Stimulated activated CD4-positive, alpha-beta T cell treated with anti-CD3 and anti-CD28 coated beads, Interleukin-2, amount 100 ng/mL, for 4 hours (primary cell): ENCODE measurements at places on chromosomes 3 and 15.
A peak's percentile ranks its signal among the peaks of the same experiment; 100 is the strongest.

GRCh38 chr3:10702961-10703740 is 112.9 kb upstream of the SLC6A11 start:
- DNase-seq = no peak

DNA sequence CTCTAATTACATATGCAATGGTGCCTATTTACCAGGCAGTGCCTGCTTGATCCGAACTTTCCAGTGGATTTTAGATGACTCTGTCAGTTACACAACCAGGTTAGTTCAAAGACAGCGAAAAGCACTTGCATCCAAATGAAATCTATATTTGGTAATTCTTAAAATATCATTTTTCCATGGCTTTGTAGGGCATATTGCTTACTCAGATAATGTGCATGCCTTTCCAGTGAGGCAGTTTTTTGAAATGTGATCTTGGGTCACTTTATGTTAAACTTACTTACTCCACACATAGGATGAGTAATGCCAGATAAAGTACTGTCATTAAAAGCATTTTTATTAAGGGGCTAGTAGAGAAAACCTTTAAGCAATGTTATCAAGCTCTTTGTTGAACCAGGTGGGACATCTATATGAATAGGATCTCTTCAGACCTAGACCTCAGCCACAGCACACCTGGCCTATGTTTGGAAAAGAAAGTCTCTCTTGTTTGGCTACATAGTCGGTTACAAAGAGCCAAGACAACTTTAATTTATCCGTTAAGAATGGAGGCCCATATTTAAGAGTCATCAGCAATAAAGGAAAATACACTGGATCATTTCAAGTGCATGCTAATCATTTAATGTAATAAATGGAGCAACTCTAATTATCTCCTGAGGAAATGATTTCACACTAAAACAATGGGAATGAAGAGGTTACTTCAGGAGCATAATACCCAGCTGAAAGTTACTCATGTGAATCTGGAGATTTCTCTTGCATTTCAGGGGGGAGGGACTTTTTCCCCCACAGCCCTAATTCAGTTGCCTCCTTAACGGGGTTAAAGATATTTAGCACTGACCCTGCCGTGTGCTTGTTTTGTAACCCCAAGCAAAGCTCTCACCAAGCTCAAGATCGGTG is 56.3 kb upstream of the TMCO5A start:
- no peak for DNase-seq

GRCh38 chr15:88880944-88881740 is 14.2 kb downstream of the HAPLN3 start:
- no peak for DNase-seq

GRCh38 chr3:13073326-13074005 is at the start of gene IQSEC1:
Gene IQSEC1 (minus strand): TSS chr3:13073429. CDS start chr3:13073014, 415 bp downstream.
- DNase-seq = peak; percentile 53

DNA sequence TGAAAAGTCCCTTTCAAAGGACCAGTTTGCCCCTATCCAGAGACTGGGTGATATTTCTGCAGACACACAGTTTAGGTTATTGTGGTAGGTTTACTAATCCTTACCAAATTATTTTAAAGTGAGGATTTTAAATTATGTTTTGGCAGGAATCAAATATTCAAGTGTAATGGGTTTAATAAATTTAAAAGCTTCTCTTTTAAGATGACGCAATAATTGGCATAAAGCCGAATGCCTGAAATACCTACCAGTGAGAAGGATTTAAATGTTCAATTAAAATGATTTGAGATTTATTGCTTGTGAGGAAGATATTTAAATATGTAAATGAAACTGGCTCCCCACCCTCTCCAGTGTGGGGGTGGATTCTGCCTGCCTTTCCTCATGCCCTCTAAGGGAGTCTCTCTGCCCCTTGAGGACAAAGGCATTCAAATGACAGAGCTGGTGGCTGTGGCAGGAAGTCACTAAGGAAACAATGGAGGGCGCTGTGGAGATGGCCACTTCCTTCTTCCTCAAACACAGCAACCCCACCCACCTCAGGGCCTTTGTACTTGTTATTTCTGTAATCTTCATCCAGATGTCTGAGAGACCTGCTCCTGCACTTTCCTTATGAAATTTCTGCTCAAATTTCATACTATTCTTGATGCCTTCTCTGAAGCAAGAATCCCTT is 131.7 kb downstream of the TNIK start:
- peak; percentile 8 for DNase-seq

DNA sequence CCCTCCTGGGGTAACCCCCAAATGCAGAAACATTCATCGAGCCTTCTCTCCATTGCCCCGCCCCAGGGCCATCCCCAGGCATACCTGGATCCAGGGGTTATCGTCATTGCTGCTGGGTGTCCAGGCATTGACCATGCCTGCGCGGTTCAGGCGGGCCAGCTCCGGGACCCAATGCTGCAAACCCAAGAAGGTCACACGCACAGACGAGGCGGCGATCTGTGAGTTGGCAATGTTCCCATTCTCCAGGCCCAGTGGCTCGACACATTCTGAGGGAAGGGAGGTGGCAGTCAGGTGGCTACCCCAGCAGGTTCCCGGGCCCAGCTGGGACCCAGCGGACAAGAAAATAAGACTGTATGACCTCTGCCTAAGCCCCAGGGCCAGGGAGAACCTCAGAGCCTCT is 6.1 kb downstream of the MFGE8 start:
- DNase-seq = no peak

GRCh38 chr15:63186065-63186464 is 3.3 kb upstream of the RAB8B start:
- no peak for DNase-seq

DNA sequence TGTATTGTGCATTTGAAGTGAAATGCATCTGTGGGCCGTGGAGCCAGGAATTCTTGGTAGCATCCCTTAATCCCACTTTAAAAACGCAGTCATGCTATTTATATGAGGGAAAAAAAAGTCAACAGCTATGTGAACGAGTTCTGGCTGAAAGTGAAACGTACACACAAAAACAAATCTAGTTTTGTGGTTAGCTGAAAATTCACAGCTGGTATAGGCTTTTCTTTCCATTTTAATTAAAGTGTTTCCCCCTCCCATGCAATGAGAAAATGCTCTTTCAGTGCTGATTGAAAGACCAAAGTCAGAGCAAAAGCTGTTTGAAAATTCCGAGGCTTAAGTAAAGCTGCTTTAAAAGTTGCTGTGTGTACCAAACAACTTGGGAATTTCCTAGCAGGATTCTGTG is 297.4 kb downstream of the PLCL2 start:
- no peak for DNase-seq

GRCh38 chr3:127131424-127132170 is 61.3 kb upstream of the PRR23E start:
- no peak for DNase-seq

DNA sequence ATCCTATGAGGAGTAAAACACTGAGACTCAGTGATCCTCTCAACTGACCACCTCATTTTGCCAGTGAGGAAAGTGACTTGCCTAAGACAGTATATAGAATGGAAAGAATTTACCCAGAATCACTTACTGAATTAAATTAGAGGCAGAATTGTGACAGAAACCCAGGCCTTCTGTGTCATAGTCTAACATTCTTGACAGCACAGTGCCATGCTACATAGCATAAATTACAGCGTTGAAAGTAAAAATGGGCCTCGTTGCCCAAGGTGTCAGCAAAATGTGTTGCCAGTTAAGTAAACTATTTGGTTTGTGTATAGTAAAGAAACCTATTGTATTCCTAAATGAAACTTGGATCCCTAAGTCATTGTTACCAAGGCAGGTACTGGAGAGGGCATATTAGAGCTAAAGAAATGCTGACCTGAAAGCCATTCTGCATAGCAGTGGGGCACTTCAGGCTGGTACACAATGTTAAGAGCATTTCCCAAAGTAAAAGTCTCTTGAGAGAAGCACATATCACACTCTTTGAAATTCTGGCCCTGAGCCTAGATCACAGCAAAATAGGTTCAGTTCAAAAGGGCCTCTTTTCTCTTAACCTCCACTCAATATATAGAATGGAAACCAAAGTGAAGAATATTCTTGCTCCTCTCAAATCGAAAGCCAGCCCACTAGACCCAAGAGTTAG is 53.8 kb downstream of the HMG20A start:
- no peak for DNase-seq

DNA sequence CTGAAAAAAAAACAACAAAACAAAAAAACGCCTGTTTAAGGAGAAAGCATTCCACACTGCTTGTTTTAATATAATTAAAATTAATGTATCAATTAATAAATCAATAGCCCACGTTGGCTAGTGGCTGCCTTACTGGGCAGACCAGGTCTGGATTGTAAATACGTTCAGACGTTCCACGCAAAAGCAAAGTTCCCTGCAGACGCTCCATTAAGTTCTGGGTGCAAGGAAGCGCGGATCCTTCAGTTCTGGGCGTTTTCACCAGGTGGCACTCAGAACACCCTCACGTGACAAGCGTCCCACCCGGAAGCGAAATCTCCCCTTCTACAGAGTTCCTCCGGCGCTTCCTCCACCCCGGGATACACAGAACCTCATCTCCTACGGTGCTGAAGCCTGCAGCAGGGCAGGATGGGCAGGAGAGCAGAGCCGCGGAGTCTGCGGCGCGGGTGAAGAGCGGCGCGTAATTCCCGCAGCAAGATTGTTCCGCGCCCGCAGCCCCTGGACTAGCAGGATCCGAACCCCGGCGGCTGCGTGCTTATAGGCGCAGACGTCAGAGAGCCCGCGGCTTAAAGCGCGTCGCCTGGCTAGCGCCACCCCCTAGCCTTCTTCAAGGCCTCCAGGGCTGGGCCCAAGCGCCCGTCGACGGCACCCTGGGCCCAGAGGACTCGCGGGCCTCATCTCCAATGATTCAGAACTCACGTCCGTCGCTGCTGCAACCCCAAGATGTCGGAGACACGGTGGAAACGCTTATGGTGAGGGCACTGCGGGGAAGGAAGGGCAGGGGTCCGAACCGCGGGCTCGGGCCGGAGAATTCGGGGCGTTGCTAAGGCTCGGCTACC is at the start of gene SLC25A38:
TSS of gene SLC25A38 (plus strand) at position 326 of the 836 bp plus-strand sequence. CDS start at position 681, 355 bp downstream.
- DNase-seq = peak; percentile 69

- DNase-seq = no peak
Observed at GRCh38 chr3:125166599-125167136, 45.9 kb downstream of the SLC12A8 start.

GRCh38 chr3:86381247-86381646 is 609.7 kb downstream of the VGLL3 start:
- no peak for DNase-seq

DNA sequence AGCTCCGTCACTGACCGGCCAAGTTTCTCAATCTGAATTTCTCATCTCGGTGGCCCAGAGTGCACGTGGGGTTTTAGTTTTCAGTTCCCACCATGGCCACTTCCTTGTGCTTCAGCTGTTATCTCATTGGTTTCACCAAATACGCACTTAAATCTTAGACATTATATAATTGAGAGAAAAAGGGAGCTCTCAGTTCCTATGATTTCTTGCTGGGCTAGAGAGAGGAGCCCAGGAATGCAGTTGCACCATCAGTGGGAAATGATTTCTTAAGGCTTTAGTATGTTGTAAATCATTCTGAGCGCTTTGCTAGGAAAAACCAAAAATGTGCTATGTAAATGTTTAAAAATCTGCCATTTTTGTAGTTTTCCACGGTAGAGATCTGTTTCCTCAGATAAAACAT is 53.2 kb downstream of the OXNAD1 start:
- no peak for DNase-seq

DNA sequence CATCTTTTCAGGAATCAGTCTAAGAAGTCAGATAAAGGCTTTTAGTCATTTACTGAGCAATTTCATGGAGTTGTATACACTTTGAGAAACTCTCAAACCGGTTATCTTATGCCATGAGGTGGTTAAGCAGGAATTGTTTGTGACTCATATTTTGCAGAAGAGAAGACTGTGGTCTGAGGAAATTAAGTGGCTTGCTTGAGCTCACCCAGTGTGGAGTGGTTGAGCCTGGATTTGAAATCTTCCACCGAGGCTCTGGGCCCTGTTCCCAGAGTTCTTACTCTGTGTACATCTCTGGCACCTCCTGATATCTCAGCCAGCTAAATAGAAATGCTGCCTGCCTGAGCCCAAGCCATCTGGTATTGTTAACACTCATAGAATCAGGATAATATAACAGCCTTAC is 37.8 kb upstream of the BCL6 start:
- no peak for DNase-seq

DNA sequence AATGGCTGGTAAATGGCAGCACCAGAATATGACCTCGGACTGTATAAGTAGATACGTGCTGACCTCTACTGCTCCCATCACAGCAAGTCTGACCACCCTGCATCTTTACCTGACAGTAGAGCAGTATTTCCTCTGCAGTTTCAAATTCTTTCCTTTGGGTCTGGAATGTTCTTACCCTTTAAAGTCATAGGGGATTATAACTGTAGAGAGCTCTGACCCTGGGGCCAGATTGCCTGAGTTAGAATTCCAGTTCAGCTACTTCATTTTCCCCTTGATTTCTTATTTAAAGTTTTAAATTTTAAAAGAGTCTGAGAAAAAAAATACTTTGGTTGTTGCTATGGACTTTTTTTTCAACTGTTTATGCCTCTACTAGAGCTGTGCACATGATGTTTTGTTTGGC is 237.7 kb downstream of the NR1D2 start:
- DNase-seq = no peak

- DNase-seq = no peak
Observed at GRCh38 chr15:60520013-60520824, 41.3 kb upstream of the ICE2 start.

GRCh38 chr3:61372723-61373122 is 121.5 kb upstream of the FHIT start:
- DNase-seq = no peak

GRCh38 chr3:189954733-189955665 is 165.7 kb downstream of the P3H2 start:
- no peak for DNase-seq

DNA sequence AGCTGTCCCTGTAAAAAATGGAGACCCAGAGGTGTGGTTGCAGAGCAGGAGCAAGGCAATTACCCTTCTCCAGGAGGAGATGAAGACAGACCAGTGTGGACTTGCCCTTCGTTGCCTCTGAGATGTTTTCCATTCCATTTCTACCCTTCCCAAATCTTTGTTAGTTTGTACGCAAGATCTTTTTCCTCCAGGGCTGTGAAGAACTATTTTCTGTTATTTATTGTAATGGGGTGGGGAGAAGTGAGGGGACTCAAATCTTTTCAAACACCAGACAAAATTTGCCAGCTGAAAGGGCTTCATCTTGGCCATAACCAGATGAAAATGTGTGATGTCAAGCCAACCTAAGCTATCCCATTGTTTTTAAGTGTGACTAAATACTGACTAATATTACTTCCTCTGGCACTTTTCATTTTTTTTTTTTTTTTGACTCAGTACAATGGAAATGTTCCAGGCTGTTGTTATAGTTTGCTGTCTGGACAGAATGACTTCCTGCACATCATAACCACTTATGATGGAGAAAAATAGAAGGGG is 271.3 kb upstream of the TPRG1 start:
- DNase-seq = no peak

GRCh38 chr3:24072193-24072592 is 127.1 kb downstream of the NR1D2 start:
- no peak for DNase-seq

GRCh38 chr3:36908647-36909180 is 36.1 kb downstream of the TRANK1 start:
- no peak for DNase-seq

- no peak for DNase-seq
Observed at GRCh38 chr3:101944308-101944707, 95.0 kb downstream of the NFKBIZ start.
